ENCODE measurements at places on chromosomes 2 and 18.

DNA sequence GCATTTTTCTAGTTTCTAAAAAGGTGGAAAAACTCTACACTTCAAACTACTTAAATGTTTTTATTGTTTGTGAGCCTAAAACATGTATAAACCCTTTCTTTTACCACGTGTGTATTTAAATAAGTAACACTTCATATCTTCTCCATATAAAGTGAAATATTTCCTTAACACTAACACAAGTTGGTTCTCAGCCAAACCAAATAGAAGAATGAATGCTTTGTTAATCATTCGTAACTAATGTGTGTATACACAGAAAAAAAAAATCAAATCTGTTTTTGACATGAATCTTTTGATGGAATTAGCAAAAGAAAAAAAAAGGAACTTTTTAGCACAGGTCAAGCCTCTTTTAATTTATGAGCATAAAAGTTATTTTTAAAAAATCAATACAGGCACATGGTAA lies 89.3 kb downstream of the EHBP1 start:
- DNase-seq: peak; percentile 60

DNA sequence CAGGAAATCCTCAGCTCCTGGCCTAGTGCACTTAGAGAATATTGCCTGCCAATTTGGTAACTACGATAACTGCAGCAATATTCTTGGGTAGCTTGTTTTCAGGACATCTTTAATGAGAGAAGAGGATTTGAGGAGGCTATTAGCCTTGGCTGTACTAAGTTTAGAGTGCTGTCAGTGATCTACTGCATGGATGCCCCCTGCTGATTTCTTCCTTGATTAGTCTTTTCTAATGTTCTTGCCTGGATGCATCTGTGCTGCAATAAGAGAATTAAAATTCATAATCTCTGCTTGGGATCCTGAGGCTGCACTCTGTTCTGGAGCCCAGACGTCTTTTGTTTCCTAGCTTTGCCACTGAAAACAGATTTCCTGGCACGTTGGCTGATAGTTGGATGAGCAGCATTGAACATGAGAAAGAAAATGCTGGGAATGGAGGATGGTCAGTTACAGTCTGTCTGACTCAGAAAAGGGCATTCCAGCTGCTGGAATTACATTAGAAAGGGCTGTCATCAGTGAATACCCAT lies 115.4 kb downstream of the CCDC85A start:
- peak; percentile 38 for DNase-seq

DNA sequence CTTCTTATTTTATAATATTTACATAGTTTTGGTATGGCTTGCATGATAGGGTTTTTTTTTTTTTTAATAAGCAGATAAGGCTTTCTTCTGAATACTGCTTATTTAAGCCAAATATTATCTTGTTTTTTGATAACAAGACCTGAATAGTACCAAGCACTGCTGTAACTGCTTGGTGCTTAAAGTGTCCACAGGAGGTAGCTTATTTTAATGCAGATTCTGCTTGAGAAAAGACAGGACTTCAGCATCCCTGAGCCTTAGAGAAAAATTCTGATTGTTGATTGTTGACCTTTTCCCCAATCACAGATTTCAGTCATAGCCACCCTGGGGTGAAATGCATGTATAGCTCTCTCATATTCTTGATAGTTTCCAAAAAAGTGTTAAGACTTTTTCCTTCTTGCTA lies 336.4 kb downstream of the CTNNA2 start:
- no peak for DNase-seq

- peak; percentile 94 for DNase-seq
These were observed 295.3 kb upstream of the COL3A1 start for GRCh38 chr2:188678882-188679281.

- DNase-seq: no peak
These were observed 160.2 kb upstream of the NCK2 start for GRCh38 chr2:105584435-105585010.

- no peak for DNase-seq
These were observed 35.4 kb upstream of the NT5DC4 start for GRCh38 chr2:112685271-112685884.

- peak; percentile 6 for DNase-seq
These were observed 293.0 kb upstream of the SPHKAP start for GRCh38 chr2:228474466-228474865.

DNA sequence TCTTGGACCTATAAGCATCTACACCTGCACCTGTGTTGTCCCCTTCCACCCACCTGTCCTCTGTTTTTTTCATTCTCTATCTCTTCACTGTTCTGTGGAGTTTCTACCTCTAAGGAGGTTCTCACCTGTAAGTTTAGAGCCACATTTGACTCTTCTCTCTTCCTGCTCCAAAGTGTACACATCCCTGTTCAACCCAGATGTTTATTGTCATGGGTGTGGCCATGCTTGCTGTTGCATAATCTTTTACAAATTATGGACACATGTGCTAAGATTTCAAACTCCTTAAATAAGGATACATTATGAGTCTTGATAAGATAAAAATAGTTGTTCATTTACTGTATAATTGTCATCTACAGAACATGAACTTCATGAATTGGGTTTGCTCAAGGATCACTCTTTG lies 27.6 kb downstream of the QPCT start:
- DNase-seq: no peak

GRCh38 chr2:47653902-47654789 lies 128.8 kb upstream of the MSH6 start:
- DNase-seq: peak; percentile 86

GRCh38 chr18:67694787-67695186 lies 178.3 kb upstream of the DSEL start:
- DNase-seq: no peak

GRCh38 chr2:892892-893291 lies 57.8 kb upstream of the SNTG2 start:
- DNase-seq: no peak
